CD4-positive, alpha-beta T cell (primary cell): ENCODE measurements at places on chromosomes 6 and 20. TPM values are rescaled to one million over a fixed set of nuclear protein-coding genes. Genes with fewer than 3 reads are reported as not detected.
A peak's percentile ranks its signal among the peaks of the same experiment; 100 is the strongest.

The UBE2C gene
- 0.52 TPM for total RNA-seq

DNA sequence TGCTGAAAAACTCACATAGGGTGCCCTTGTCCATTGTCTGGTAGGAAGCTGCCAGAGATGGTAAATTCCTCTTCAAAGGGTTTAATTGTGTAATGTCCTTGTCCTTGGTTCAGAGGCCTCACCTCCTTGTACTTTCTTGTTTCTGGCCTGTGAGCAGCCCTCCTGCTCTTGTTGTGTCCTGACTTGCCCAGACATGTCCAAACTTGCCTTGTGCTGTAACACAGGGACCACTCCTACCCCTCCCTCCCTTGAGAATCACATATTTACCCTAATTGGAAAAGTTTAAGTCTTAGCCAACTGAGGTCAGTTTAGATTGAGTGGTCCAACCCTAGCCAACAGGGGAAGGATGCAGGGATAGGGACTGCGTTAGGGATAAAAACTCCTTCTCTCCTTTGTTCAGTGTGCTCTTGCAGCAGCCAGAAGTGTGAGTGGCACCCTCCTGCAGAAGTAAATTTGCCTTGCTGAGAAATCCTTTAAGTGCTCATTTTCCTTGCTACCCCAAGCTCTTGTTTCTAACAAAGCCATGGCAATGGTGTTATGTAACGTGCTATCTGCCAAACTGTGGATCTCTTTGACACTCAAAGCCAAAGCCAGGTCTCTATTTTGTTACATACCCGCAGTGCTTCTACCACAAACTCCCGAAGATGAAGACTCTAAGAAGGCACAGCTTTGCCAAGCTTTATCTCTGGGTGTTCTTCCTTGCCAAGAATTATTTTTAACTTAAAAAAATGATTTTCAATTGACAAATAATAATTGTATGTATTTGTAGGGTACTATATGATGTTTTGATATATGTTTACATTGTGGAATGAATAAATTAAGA is 414.5 kb downstream of the ESR1 start:
- DNase-seq = no peak

DNA sequence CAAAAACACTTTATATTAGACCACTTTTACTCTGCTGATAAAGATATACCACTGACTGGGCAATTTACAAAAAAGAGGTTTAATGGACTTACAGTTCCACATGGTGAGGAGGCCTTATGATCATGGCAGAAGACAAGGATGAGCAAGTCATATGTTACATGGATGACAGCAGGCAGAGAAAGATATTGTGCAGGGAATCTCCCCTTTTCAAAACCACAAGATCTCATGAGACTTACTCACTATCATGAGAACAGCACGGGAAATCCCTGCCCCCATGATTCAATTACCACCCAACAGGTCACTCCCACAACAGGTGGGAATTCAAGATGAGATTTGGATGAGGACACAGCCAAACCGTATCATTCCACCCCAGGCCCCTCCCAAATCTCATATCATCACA is 1383.8 kb upstream of the MAP3K7 start:
- DNase-seq = no peak

DNA sequence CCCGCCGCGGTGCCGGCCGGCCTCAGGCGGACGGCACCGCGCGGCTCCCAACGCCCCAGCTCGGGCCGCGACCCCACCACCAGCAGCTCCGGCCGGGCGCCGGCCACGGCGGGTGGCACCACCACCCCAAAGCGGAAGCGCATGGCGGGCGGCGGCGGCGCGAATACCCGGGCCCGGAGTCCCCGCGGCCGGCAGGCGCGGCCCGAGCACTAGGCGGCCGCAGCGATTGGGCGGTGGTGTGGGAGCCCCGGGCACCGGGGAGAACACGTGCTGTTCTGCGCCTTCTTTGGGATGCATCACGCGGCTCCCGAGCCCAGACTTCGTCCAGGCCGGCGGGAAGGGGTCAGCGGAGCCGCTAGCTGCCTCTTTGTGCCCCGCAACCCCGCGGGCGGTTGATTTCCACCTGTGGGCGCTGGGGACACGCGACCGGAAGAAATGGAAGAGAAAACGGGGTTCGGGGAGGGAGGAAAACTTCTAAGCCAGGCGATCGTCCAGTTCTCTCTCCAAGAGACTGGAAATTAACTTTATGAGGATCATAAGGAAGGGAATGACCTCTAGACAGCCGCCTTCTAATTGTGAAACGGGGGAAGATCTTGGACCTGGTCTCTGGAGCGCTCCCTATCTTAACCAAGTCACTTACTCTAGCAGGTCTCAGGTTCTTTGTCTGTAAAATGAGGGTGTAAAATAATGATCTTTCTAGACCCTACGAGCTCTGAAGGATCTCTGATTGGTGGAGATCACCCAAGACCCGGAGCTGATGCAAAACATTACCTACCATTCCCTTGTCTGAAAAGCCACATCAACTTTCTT is at the start of gene EPM2A:
TSS of gene EPM2A (minus strand) at position 165 of the 810 bp plus-strand sequence. CDS start at position 143, 22 bp downstream.
- peak; percentile 76 for DNase-seq

The SLC22A1 gene
- total RNA-seq = 0.14 TPM

The EGFL8 gene
- 13.8 TPM for total RNA-seq

The MACROD2 gene
- total RNA-seq = not detected

DNA sequence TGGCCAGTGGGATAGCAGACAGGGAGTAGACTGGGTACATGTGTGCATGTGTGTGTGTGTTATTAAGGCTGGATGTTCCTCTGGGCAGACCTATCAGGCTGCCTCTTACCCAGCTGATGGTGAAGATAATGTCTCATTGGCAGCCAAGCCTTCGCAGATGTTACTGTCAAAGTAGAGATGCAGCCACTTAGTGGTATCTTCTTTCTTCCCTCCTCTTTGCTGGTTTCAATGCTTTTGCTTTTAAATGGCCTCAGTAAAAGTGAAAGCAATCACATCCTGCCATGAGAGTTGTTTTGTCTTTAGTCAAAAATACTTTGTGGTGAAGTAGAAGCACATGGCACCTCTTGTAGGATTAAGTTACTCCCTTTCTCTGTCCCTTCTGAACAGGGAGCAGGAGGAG is 57.5 kb downstream of the SNRNP48 start:
- DNase-seq = no peak

GRCh38 chr20:57065646-57066045 is 200.8 kb downstream of the BMP7 start:
- DNase-seq = no peak

DNA sequence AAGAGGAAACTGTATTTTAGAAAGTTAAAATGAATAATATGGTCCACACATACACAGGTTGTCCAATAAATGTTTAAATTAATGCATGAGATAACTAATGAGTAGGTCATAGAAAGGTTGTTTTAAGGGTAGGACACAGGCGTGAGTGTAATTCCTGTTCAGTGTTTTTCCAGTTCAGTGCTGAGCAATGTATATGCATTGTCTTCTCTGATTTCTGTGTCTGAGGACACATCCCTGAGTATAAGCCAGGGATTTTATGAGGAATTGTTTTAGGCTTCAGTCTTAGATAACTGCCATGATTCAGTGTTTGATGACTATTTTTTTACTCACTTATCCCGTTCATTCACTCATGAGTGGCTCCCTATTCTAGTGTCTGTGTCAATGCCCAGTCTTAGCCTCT is 298.5 kb upstream of the TBX18 start:
- no peak for DNase-seq

The KIF25 gene
- not detected for total RNA-seq

The TGM3 gene
- not detected for total RNA-seq

- DNase-seq = peak; percentile 57
Measured at GRCh38 chr6:166556863-166557322, 29.6 kb downstream of the RAMACL start.

The DDX43 gene
- total RNA-seq = 2.2 TPM

The RGS17 gene
- total RNA-seq = not detected

GRCh38 chr6:14569394-14569793 is 451.8 kb downstream of the CD83 start:
- DNase-seq = no peak

- DNase-seq = no peak
Measured at GRCh38 chr20:31670371-31671228, 32.9 kb downstream of the COX4I2 start.

DNA sequence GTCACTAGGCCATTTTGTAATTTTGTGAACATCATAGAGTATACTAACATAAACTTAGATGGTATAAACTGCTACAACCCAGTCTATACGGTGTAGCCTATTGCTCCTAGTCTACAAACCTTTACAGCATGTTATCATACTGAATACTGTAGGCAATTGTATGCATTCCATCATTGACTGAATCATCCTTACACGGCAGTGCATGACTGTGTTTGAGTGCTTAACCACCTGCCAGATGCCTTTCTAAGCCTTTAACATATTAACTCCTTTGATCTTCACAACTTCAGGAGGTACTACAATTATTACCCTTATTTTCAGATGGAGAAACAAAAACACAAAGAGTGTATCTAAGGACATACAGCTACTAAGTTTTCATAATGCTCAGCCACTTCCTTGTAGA is 14.0 kb downstream of the DPPA5 start:
- no peak for DNase-seq

The TNNC2 gene
- total RNA-seq = 1.2 TPM

The ARMH2 gene
- not detected for total RNA-seq

GRCh38 chr6:96942676-96943075 is 18.1 kb downstream of the KLHL32 start:
- no peak for DNase-seq

The HLA-DPA1 gene
- 19.4 TPM for total RNA-seq

The MUCL3 gene
- total RNA-seq = not detected

- no peak for DNase-seq
Measured at GRCh38 chr6:126957721-126958120, 160.8 kb upstream of the RSPO3 start.

DNA sequence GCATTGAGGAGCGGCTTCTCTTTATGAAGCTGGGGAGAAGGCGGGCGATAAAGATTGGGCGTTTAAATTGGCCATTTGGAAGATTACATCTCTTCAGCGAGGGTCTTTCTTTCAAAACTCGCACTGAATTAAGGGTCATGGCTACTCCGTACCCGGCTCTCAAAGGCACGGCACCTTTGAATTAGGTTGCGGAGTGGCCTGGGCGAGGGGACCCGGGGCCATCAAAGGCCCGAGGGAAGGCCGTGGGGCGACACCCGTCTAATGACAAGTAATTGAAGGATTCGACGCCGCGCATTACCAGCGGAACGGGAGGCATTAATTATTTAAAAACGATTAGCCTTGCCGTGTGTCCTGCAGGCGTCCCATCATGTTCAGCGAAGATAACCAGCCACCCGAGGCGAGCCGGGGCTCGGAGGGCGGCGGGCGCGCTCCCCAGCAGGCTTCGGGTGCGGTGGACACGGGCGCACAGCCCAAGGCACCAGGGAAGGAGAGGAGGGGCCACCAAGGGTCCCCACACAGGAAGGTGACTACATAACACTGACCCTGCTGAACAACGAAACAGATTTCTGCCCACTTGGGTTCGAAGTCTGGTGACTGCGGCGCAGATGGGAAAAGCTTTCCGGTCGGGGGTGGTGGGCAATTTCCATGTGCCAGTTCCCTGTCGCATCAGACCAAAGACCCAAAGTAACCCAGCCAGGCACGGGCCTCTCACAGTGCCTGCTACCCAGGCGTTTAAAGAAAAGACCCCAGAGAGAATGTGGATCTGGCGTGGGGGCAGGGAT is 7.4 kb downstream of the FOXA2 start:
- DNase-seq = no peak

- no peak for DNase-seq
Measured at GRCh38 chr6:65461121-65461520, 245.9 kb downstream of the EYS start.

- DNase-seq = no peak
Measured at GRCh38 chr6:112298021-112298745, 43.8 kb upstream of the LAMA4 start.

DNA sequence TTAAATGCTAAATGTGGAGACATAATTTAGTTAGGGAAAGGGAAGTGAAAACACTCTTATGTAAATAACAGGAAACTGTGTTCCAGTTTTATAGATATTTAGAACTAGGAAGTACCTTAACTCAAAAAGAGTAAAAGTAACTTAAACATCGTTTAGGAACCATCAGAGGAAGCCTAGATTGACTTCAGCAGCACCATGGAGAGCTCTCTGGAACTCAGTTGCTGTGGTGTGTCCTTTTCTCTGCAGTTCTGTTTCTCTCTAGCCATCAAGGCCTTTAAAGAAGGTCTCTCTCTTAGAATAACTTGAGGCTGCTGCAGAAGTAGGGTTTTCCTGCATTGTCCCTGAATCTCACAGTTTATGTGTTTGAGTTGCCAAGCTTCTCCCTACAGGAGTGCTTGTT is 26.9 kb downstream of the CLVS2 start:
- no peak for DNase-seq

DNA sequence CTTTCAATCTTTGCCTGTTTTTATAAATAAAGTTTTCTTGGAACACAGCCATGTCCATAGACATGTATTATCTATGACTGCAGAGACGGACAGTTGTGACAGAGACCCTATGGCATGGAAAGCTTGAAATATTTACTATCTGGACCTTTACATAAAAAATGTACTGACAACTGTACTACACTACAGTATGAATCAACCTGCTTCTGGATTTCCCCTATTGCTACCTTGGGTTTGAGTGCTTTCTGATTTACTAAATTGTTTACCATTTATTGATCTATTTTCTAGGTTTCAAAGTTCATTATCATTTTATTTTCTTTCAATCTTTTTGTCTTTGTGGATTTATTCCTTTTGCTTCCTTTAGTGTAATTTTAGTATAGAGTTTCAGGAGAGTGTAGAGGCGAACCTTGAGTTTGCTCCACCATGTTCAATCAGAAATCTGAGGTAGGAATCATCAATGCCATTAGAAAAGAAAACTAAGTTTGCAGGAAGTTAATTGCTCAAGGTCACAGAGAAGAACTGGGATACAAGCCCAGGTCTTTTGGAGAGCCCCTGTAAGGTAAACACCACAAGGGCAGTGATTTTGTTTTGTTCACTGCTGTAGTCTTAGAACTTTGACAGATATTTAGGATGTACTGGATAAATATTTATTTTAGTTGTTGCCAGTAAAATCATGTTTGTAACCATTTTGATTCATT is 352.8 kb upstream of the SYNCRIP start:
- DNase-seq = no peak

GRCh38 chr20:52974179-52974594 is 2.0 kb downstream of the TSHZ2 start:
- DNase-seq = peak; percentile 38

GRCh38 chr6:162620073-162620472 is 107.5 kb downstream of the PRKN start:
- DNase-seq = no peak

GRCh38 chr20:25051386-25052155 is 6.4 kb downstream of the ACSS1 start:
- no peak for DNase-seq

- no peak for DNase-seq
Measured at GRCh38 chr6:43093436-43094289, 17.5 kb downstream of the PTK7 start.

GRCh38 chr6:156309017-156309416 is 468.2 kb upstream of the ARID1B start:
- DNase-seq = no peak

GRCh38 chr6:55632953-55633352 is 54.0 kb upstream of the HMGCLL1 start:
- DNase-seq = no peak

The CEP250 gene
- total RNA-seq = 33.1 TPM

GRCh38 chr6:158270389-158271127 is 41.7 kb upstream of the TULP4 start:
- DNase-seq = no peak
